ENCODE measurements at places on chromosomes 2 and 18. TPM values are rescaled to one million over a fixed set of nuclear protein-coding genes. Genes with fewer than 3 reads are reported as not detected.

GRCh38 chr2:215583881-215584280 lies 148.0 kb upstream of the FN1 start:
- DNase-seq = no peak

- no peak for DNase-seq
Measured at GRCh38 chr18:76387608-76388007, 107.4 kb downstream of the ZNF516 start.

- no peak for DNase-seq
Measured at GRCh38 chr2:10430886-10431622, 17.1 kb downstream of the ODC1 start.

- DNase-seq = no peak
Measured at GRCh38 chr2:112795774-112796173, 11.5 kb upstream of the IL1A start.

DNA sequence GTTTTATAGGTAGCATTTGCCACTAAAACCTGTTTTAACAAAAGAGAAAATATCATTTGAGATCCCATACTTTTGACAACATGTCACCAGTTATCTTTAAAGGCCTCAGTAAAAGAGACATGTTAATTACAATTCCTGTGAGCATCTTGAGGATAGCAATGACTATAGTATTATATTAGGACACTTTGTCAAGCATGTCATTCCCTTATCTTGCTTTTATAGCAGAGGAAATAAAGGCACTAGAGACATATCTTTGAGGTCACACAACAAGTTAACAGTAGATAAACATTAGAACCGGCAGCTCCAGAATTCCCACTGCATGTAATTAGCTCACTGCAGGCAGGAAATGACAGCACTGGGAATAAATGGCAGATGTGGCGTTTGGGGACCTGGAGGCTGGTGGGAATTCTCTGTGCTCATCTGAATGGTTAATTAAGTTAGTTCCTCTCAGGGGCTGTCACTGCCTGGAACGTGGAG lies 25.9 kb downstream of the LYPD6B start:
- DNase-seq = no peak

DNA sequence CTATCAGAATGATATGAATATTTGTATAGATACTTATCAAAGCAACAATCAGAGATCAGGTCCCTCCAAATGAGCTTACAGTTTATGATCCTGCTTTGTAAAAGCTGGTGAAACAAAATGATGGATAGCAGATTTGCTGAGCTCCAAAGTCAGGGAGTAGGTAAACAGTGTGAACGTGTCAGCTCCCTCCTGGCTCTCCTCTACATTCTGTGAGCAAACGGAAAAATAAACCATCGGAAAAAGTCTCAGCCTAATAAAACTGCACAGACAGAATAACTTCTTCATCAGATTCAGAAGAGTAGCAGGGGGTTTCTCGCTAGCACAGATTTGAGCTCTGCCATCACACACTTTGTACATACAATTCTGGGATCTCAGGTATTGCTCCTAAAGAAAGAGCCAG lies 51.3 kb downstream of the BCL11A start:
- DNase-seq = no peak

DNA sequence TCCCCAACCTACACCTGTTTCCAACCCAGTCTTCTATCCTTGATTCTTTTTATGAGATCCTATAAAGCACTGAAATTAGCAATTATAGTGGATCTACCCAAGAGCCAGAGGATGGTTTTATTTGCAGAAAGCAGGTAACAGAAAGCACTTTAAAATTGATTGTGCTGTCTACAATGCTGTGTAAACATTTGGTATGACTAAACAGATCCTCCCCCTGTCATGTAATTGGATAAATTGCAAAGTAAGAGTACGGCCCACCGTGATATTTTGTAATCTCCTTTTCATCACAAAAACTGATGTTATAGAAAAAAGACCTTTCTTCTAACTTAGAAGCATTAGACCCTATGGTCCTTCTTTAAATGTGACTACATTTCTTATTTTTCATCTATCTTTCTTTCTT lies 11.3 kb upstream of the PPP3R1 start:
- no peak for DNase-seq

- no peak for DNase-seq
Measured at GRCh38 chr18:45137087-45137419, 456.4 kb downstream of the SETBP1 start.

- DNase-seq = no peak
Measured at GRCh38 chr2:188596054-188596453, 304.4 kb downstream of the GULP1 start.

DNA sequence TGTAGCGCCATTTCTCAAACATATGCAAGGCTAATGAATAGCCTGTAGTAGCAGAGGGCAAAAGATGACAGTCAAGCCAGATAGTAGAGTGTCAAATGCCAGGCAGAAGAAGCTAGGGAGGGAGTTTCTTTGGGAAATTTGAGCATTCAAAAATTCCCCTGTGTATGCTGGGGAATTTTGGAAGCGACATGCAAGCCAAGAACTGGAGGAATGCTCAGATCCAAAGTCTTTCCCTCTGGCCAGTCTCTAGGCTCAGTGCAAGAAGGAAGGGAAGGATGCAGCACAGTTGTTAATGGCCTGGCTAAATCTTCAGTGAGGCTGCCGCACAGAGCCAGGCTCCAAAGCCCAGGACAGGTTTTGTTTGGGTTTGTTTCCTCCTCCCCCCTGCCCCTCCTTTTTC lies 59.9 kb downstream of the ATP9B start:
- no peak for DNase-seq

DNA sequence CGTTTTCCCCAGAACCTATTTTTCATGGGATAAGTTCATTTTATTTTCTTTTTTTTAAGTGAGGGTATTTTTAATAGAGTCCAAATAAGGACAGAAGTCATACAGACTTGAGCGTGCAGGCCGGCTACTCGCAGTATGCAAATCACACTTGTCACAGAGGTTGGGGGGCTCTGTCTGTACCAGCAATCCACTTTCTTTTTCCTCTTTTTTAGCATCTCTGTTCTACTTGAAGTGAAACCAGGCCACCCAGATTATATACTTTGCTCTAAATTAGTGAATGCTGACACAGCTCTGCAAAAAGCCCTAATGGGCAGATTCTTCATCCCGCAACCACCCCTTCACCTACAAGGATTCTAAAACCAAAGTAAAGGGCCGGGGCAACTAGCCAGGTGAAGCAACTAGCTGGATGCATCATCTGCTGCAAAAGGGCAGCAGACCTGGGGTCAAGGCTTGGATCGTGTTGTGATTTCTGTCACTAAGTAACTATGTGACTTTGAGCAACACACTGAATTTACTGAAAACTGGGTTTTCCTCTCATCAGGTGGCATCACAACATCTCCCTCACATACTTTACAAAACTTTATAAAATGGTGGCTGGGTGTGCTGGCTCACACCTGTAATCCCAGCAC lies 18.4 kb downstream of the KDSR start:
- DNase-seq = no peak

- DNase-seq = peak; percentile 50
Measured at GRCh38 chr2:217993817-217994463, 8.9 kb downstream of the TNS1 start.

- DNase-seq = no peak
Measured at GRCh38 chr2:174180726-174181236, 67.6 kb downstream of the OLA1 start.

GAL3ST2 gene
- total RNA-seq = not detected

LAMA1 gene
- not detected for total RNA-seq

B3GNT7 gene
- 87.5 TPM for total RNA-seq

PROM2 gene
- 0.70 TPM for total RNA-seq

PXDN gene
- 3.7 TPM for total RNA-seq

HOXD1 gene
- total RNA-seq = not detected

ZNF396 gene
- 1.2 TPM for total RNA-seq

FOXD4L1 gene
- total RNA-seq = not detected

CYP20A1 gene
- total RNA-seq = 31.9 TPM

NGEF gene
- total RNA-seq = not detected

All from natural killer cell (primary cell).